A673 (cell line): ENCODE measurements at places on chromosomes 3 and 15.

GRCh38 chr15:29812384-29812694, 9.9 kb downstream of the TJP1 start:
- no peaks in the 10 kb centered on the region for H3K27me3 ChIP-seq
- H3K27ac ChIP-seq: no peak overlapping the region
- peaks cover 9% of the 10 kb centered on the region for H3K4me1 ChIP-seq
- H3K36me3 ChIP-seq: no peaks in the 10 kb centered on the region
- no peak overlapping the region for H3K4me3 ChIP-seq
- DNase-seq: no peak

GRCh38 chr15:32743411-32744140, 25.8 kb downstream of the GREM1 start:
- no peaks in the 10 kb centered on the region for H3K27me3 ChIP-seq
- H3K27ac ChIP-seq: no peak overlapping the region

- peaks cover 6% of the 10 kb centered on the region for H3K27me3 ChIP-seq
- H3K4me1 ChIP-seq: no peaks in the 10 kb centered on the region
- no peak overlapping the region for H3K27ac ChIP-seq
- no peaks in the 10 kb centered on the region for H3K36me3 ChIP-seq
- DNase-seq: no peak
Observed at GRCh38 chr3:112738366-112738765, 97.4 kb upstream of the CCDC80 start.

- H3K27ac ChIP-seq: no peak overlapping the region
- no peaks in the 10 kb centered on the region for H3K36me3 ChIP-seq
- no peaks in the 10 kb centered on the region for H3K4me1 ChIP-seq
- no peak overlapping the region for H3K4me3 ChIP-seq
- DNase-seq: no peak
Observed at GRCh38 chr3:149018247-149018646, 26.9 kb downstream of the GYG1 start.

DNA sequence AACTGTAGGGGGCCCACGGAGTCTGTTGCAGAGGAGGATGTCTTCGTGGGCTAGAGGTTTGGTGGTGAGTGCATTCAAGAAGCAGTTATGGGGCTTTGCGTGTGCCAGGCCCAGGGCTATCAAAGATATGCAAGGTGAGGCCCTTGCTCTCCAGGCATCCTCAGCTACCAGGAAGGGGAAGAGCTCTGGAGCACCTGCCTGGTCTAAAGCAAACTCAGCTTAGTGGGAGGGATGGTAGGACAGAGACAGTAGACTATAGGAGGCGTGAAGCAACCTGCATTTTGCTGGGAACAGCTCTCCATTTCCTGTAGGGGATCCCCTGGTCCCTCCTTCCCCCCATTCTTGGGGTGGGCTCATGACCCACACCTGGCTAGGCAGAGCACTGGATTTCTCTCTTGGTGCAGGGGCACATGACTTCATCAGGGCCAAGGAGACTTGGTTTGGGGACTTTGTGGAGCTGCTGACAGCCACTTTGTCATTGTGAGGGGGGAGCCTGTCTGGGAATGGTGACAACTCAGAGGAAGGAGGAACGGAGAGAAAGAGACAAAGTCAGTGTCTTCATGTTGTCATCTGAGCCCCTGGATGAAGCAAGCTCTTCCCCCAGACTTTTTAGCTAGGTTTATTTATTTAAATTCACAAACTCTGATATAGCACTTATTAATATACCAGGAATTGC, 8.6 kb upstream of the EEFSEC start:
- peaks cover 12% of the 10 kb centered on the region for H3K27me3 ChIP-seq
- no peak for DNase-seq
- H3K36me3 ChIP-seq: no peaks in the 10 kb centered on the region

DNA sequence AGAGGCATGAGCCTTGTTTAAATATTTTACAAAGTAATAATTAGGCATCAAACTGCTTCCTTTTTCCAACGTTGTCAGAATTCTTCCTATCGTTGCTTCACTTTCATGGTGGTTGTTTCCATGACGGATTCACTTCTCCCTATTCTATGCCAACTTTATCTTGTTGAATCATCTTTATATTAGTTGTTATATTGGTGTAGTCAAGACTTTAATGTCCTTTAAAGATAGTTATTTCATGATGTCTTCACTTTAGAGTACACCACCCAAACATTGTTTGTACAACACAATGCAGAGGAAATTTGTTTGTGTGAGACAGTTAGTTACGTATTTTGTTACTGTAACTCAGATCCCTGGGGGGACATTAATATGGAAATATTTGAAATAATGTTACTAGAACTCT, 61.9 kb downstream of the CRYBG3 start:
- H3K4me1 ChIP-seq: peaks cover 37% of the 10 kb centered on the region
- H3K36me3 ChIP-seq: no peaks in the 10 kb centered on the region
- H3K27me3 ChIP-seq: no peaks in the 10 kb centered on the region

- H3K27ac ChIP-seq: no peak overlapping the region
- H3K4me1 ChIP-seq: no peaks in the 10 kb centered on the region
- H3K36me3 ChIP-seq: no peaks in the 10 kb centered on the region
Observed at GRCh38 chr3:127535106-127535785, 55.3 kb downstream of the TPRA1 start.

DNA sequence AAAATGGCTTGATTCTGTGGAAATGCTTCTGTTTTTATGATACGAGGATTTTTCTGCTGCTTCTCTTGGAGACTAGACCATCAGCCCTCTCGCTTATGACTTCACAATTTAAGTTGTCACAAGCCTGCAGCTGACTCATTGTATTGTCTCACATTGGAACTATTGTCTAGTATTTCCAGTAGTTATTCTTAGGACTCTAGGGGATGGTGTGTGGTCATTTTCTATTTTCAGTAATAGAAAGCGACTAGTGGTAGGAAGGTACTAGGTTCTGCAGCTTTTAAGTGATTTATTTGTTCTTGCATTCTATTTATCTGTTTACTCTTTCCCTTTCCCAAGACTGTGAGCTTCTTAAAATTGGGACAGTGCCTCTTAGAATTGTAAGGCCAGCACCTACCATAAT, 66.3 kb upstream of the CRTC3 start:
- H3K36me3 ChIP-seq: peaks cover 42% of the 10 kb centered on the region
- H3K27ac ChIP-seq: no peak overlapping the region
- H3K27me3 ChIP-seq: no peaks in the 10 kb centered on the region
- no peak for DNase-seq
- no peak overlapping the region for H3K4me3 ChIP-seq

GRCh38 chr3:29805757-29806156, 524.9 kb downstream of the RBMS3 start:
- no peaks in the 10 kb centered on the region for H3K4me1 ChIP-seq
- no peaks in the 10 kb centered on the region for H3K36me3 ChIP-seq
- DNase-seq: no peak
- no peak overlapping the region for H3K4me3 ChIP-seq

DNA sequence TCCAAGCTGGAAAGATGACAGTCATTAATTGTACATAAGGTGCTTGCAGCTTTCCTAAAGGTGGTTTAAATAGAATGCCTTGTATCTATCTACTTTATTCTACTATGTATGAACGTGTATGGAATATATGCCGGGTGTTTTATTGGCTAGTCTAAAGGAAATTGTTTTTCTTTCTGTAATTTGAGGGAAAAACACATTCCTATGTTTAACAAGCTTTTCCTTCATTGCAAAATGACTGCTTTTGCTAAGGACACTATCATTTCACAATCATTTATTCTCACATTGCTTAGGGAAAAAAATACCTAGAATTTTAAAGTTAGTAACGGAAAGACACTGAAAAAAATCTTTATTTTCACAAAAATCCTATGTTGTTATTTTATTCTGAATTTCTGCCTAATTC, 141.7 kb downstream of the WDR76 start:
- no peak for DNase-seq
- H3K4me1 ChIP-seq: no peaks in the 10 kb centered on the region
- no peaks in the 10 kb centered on the region for H3K36me3 ChIP-seq
- no peaks in the 10 kb centered on the region for H3K27me3 ChIP-seq

DNA sequence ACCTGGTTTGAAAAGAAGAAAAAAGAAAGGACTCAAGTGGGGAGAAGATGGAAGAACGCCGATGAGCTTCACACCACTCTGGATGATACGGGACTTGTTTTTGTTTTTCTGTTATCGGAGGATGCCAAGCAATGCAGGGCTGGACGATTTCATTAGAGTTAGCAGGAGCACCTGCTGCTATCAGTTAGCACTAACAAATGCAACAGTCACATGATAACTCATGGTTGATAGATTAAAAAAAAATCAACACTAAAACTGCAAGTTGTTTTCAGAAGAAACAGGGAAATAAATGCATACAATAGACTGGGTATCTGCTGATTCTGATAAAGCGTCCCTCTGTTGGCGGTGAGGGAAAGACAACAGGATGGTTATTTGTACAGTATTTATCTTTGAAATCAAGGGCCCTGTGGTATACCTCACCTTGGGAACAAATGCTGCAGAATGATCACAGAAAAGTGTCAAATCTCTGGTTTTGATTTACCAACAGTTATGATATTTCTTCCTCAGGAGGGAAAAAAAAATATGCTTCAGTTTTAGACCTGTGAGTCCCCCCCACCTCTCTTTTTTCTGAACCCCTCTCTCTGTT, 575.1 kb downstream of the FOXP1 start:
- H3K4me1 ChIP-seq: peaks cover 29% of the 10 kb centered on the region
- H3K27me3 ChIP-seq: no peaks in the 10 kb centered on the region
- DNase-seq: no peak
- no peak overlapping the region for H3K4me3 ChIP-seq
- no peak overlapping the region for H3K27ac ChIP-seq

- no peaks in the 10 kb centered on the region for H3K36me3 ChIP-seq
- no peak overlapping the region for H3K4me3 ChIP-seq
- no peak for DNase-seq
Observed at GRCh38 chr3:151197981-151198767, 4.8 kb downstream of the GPR171 start.

- H3K27me3 ChIP-seq: no peaks in the 10 kb centered on the region
- no peaks in the 10 kb centered on the region for H3K4me1 ChIP-seq
- H3K4me3 ChIP-seq: no peak overlapping the region
- no peak overlapping the region for H3K27ac ChIP-seq
- peaks cover 12% of the 10 kb centered on the region for H3K36me3 ChIP-seq
- DNase-seq: no peak
Observed at GRCh38 chr15:98926236-98926635, 81.4 kb downstream of the PGPEP1L start.
